ENCODE measurements at places on chromosomes 6 and 20. TPM values are rescaled to one million over a fixed set of nuclear protein-coding genes. Genes with fewer than 3 reads are reported as not detected.

REM1 gene
- 7.1 TPM for polyA plus RNA-seq

DNA sequence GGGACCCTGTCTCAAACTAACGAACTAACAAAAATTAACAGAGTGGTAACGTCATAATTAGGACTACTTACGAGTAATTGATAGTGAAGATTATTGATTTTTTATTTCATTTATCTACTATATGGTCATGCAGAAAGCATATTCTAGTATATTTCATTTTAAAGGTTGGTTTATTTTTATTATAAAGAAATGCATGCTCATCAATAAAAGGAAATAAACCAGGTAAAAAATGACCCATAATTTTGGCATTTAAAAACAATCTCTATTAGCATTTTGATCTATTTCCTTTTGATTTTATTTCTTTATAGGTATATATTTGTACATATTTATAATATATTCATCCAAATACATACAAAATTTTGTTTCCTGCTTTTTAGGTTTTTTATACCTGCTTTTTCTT is 401.4 kb upstream of the ID4 start:
- no peaks in the 10 kb centered on the region for H3K4me1 ChIP-seq
- no peaks in the 10 kb centered on the region for H3K36me3 ChIP-seq
- H3K27me3 ChIP-seq = no peaks in the 10 kb centered on the region
- DNase-seq = no peak
- no peak overlapping the region for H3K27ac ChIP-seq

TNFAIP3 gene
- polyA plus RNA-seq = 1.1 TPM

DNA sequence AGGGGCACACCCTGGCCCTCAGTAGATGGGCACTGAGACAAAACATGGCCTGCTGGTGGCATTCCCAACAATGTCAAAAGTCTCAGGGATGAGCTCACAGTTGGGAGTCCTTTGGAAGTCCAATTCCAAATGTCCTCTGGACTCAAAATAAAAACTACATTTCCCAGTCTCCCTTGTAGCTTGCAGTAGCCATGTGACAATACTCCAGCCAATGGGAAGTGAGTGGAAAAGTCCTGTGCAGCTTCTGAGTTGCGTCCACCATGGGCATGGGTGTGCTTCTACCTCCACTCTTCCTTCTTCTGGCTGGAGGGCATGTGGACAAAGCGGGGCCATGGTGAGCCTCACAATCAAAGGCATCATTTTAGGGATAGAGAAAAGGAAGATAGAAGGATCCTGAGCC is 5.8 kb upstream of the ADAM33 start:
- H3K27ac ChIP-seq = no peak overlapping the region
- DNase-seq = no peak
- H3K4me1 ChIP-seq = no peaks in the 10 kb centered on the region
- no peaks in the 10 kb centered on the region for H3K36me3 ChIP-seq

DNA sequence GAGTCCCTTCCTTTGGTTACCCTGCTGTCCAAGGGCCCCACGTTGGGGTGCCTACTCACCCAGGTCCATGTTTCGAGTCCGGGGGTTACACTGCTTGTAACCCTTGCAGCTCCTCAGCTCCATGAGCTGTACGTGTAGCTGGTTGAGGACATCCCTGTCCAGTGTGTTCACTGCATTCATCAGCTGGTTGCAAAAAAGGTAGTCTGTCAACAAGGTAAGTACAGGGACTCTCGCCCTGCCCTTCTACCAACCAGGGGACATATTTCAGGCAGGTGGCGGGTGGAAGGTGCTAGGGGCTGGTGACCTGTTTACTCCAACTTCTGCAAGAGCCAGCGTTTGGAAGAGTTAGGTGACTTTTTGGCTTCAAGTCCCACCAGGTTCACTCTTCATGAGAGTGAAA is 123.6 kb downstream of the SULF2 start:
- DNase-seq = no peak
- H3K27ac ChIP-seq = no peak overlapping the region
- H3K4me3 ChIP-seq = no peak overlapping the region

NUDT3 gene
- 11.9 TPM for polyA plus RNA-seq

GRCh38 chr6:26202201-26202611 is 115.0 kb downstream of the HFE start:
- DNase-seq = no peak
- H3K27ac ChIP-seq = no peak overlapping the region
- H3K27me3 ChIP-seq = no peaks in the 10 kb centered on the region
- no peaks in the 10 kb centered on the region for H3K36me3 ChIP-seq

SIRPB2 gene
- polyA plus RNA-seq = not detected

DEFB124 gene
- 0.26 TPM for polyA plus RNA-seq

GRCh38 chr6:123116370-123116769 is 120.3 kb downstream of the CLVS2 start:
- no peaks in the 10 kb centered on the region for H3K4me1 ChIP-seq
- no peaks in the 10 kb centered on the region for H3K36me3 ChIP-seq
- no peak for DNase-seq
- no peak overlapping the region for H3K4me3 ChIP-seq
- H3K27me3 ChIP-seq = no peaks in the 10 kb centered on the region

- peaks cover 27% of the 10 kb centered on the region for H3K36me3 ChIP-seq
- peak overlapping the region; percentile 54 for H3K27ac ChIP-seq
- no peak for DNase-seq
- peaks cover 17% of the 10 kb centered on the region for H3K4me1 ChIP-seq
- H3K27me3 ChIP-seq = no peaks in the 10 kb centered on the region
These were observed 1.0 kb downstream of the MRPS26 start for GRCh38 chr20:3046677-3047462.

DNA sequence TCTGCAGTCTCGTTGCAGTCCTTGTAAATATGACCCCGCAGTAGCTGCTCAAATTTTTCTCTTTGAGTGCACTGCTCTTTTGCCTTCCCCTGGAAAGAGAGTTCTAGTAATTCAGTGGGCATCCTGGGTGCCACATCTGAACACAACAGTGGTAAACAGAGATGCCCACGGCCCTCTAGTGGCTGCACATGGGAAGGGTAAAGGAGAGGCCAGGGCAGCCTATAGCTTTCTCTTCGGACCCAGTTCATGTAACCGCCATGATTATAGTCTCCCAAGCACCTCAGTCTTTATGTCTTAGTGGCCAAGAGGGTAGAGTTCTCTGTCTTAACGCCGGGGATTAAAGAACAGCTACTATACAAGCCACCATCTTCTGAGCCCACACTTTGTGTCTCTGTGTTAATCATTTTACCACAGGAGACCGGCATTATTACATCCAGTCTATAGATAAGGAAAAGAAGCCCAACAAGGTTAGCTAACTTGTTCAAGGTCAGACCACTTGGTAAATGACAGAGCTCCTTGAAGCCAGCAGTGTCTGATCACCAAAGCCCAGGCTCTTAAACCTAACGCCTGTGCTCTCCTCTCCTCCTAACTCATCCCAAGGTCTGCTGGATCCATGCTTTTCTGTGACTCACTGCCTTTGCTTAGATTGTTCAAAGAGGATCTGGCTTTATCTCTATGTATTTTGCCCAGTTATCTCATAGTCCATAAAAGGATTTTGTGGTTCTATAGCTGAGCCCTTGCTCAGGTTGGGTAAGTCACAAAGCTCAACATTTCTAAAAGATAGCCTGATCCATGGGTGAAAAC is 81.8 kb downstream of the ISM1 start:
- H3K4me3 ChIP-seq = no peak overlapping the region
- no peaks in the 10 kb centered on the region for H3K36me3 ChIP-seq
- no peak overlapping the region for H3K27ac ChIP-seq
- H3K4me1 ChIP-seq = no peaks in the 10 kb centered on the region
- H3K27me3 ChIP-seq = no peaks in the 10 kb centered on the region
- DNase-seq = peak; percentile 61

GRCh38 chr6:86500035-86500434 is 437.3 kb upstream of the HTR1E start:
- no peaks in the 10 kb centered on the region for H3K36me3 ChIP-seq
- no peaks in the 10 kb centered on the region for H3K4me1 ChIP-seq
- H3K27me3 ChIP-seq = no peaks in the 10 kb centered on the region
- no peak overlapping the region for H3K4me3 ChIP-seq

GRCh38 chr20:45910670-45911485 is 1.1 kb downstream of the PLTP start:
- peak; percentile 96 for DNase-seq
- H3K27me3 ChIP-seq = no peaks in the 10 kb centered on the region
- H3K36me3 ChIP-seq = peaks cover 10% of the 10 kb centered on the region
- peak overlapping the region; percentile 60 for H3K4me3 ChIP-seq
- peaks cover 8% of the 10 kb centered on the region for H3K4me1 ChIP-seq
- H3K27ac ChIP-seq = peak overlapping the region; percentile 81

DNA sequence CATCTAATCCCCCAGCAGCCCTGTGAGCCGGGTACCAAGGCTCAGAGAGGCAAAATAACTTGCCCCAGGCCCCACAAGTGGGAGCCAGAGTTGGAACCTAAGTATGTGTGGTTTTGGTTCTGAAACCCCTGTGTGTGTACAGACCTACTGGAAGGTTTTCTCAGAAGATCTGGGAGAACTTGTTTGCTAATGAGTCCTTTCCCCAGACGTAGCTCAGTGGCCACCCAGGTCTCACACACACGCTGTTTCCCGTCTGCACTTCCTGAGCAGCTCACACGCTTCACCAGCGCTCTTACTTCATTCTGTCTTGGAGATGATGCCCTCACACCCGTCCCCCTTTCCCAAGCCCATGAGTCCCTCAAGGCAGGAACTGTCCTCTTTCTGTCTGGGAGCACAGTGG is 8.2 kb downstream of the CCN5 start:
- no peaks in the 10 kb centered on the region for H3K36me3 ChIP-seq
- H3K4me1 ChIP-seq = peaks cover 9% of the 10 kb centered on the region
- H3K4me3 ChIP-seq = no peak overlapping the region
- H3K27ac ChIP-seq = no peak overlapping the region
- H3K27me3 ChIP-seq = no peaks in the 10 kb centered on the region

DNA sequence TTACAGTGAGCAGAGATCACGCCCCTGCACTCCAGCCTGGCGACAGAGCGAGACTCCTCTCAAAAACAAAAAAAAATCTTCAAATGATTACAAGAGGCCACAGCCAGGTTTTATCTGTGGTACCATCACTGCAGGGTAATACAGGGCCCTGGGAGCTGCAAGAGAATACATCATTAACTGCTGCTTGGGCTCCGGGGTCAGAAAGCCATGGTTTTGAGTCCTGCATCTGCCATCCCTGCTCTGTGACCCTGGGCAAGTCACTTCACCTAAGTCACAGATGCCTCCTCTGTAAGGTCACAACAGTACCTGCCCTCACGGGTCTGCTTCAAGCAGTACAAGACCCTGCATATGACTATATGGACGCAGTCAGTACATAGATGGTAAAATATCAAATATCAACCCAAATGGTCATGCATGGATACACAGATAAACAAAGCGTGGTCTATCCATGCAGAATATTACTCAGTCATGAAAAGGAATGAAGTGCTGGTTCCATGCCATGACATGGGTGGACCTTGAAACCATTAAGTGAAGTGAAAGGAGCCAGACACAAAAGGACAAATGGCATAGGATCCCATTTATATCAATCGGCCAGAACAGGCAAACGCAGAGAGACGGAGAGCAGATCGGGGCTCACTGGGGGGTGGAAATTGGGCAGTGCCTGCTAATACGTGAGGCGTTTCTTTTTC is 83.6 kb downstream of the NFATC2 start:
- H3K27me3 ChIP-seq = no peaks in the 10 kb centered on the region
- H3K36me3 ChIP-seq = no peaks in the 10 kb centered on the region
- peaks cover 19% of the 10 kb centered on the region for H3K4me1 ChIP-seq
- no peak for DNase-seq
- H3K27ac ChIP-seq = no peak overlapping the region

SUMO4 gene
- polyA plus RNA-seq = not detected

FOXF2 gene
- polyA plus RNA-seq = not detected

DNA sequence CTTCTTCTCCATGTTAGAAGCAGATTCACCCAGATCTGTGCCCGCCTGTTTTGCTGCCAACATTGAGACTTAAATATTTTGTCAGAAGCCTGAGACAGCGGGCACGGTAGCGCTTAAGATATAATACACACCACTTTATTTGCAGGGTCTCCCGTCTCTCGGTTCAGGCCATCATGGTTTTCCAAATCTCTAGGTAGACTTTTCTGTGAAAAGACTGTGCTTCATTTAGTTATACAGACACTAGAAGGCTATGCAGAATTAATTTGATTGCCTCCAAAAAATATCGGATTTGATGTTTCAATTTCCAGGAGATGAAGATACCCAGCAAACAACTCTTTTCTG is 598 bp downstream of the TBP start:
- no peaks in the 10 kb centered on the region for H3K27me3 ChIP-seq
- H3K4me3 ChIP-seq = peak overlapping the region; percentile 89
- H3K4me1 ChIP-seq = peaks cover 23% of the 10 kb centered on the region
- H3K27ac ChIP-seq = peak overlapping the region; percentile 77

SGK2 gene
- polyA plus RNA-seq = 0.57 TPM

- H3K4me3 ChIP-seq = no peak overlapping the region
- no peak overlapping the region for H3K27ac ChIP-seq
- no peaks in the 10 kb centered on the region for H3K27me3 ChIP-seq
These were observed 63.2 kb upstream of the BMP2 start for GRCh38 chr20:6704132-6704861.

DNA sequence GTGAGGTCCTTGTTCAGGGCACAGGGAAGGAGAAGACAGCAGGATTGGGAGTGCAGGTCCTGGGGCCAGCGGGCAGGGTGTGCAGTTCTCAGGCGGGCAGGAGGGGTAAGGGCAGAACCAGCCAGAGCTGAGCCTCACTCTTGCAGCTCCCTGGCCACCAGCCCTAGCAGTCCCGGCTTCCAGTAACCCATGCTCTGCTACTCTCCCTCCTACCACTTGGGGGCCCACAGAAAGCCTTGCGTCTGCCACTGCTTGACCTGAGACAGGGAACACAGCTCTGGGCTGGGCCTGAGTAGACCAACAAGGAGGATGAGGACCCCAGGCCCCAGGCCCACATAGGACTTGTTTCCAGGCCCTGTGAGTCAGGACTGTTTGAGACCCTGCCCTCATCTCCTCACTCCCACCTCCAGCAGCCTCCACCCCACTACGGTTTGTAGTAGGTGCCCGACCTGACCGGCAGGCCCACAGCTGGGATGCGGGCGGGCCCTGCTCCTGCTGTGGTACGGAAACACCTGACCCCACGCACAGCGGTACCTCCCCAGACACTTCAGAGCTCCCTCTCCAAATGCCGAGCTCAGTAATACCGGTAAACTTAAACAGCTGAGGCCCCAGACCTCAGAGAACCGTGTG is 39.2 kb downstream of the KCNK5 start:
- no peak overlapping the region for H3K27ac ChIP-seq
- H3K4me1 ChIP-seq = no peaks in the 10 kb centered on the region
- H3K4me3 ChIP-seq = no peak overlapping the region
- H3K27me3 ChIP-seq = no peaks in the 10 kb centered on the region

PCK1 gene
- polyA plus RNA-seq = not detected

DNA sequence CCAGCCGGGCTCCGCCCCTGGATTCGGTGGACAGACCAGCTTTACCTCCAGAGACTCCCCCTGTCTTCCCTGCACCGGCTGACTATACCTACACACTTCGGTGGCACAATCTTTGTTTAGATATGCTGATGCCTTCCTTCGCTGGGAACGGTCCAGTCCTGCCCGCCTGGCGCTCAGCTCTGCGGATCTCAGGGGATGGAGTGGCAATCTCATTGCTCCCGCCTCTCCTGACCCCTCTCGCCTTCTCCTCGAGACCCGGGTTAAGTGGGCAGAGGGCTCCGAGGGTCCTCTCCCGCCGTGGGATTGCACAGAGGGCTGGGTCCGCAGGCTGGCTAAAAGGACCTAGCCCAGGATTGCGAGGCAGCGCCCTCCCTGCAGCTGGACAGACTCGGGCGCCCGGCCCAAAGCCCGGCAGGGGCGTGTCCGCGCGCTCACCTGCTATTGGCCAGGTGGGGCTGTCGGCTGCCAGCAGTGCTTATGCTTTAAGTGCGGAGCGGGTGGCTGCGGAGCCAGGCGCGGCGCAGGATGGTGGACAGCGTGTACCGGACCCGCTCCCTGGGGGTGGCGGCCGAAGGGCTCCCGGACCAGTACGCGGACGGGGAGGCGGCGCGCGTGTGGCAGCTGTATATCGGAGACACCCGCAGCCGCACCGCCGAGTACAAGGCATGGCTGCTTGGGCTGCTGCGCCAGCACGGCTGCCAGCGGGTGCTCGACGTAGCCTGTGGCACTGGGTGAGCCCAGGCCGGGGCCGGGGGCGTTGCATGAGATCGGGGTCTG is at the start of gene GNMT:
Gene GNMT (plus strand): TSS at position 512 of the 777 bp plus-strand sequence. CDS start 14 bp downstream, at position 526.
- no peak within 1 kb of the TSS for H3K27ac ChIP-seq
- no peaks in the 10 kb centered on the region for H3K36me3 ChIP-seq
- no peaks in the 10 kb centered on the region for H3K27me3 ChIP-seq
- peaks cover 7% of the 10 kb centered on the region for H3K4me1 ChIP-seq

Data from SK-N-SH (cell line).